ENCODE measurements at places on chromosomes 16 and 17.

DNA sequence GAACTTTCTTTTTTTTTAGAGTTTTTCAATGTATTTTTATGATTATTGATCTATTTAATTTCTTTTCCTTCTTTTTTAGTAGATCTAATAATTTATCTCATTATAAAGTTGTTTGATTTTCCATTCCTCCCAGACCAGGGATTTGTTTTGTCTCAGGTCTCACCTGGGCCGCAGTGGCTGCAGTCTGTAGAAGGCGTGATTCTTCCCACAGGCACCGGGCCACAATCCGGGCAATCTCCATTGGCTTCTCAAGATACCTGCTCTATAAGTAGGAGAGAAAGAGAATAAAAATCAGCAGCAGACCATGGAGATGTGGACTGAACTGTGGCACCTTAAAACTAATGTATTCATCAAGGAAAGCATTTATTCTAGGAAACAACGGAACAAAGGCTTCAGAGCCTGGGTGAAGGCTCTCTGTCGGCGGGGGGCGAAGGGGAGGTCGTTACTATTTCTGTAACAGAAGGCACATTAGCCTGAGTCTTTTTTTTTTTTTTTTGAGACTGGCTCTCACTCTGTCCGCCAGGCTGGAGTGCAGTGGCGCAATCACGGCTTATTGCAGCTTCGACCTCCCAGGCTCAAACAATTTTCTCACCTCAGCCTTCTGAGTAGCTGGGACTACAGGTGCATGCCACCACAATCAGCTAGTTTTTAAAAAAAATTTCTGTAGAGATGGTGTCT is 42.7 kb downstream of the STAT3 start:
- no peak for DNase-seq

- no peak for DNase-seq
Measured at GRCh38 chr16:12188935-12189249, 212.4 kb downstream of the SNX29 start.

- DNase-seq: no peak
Measured at GRCh38 chr16:19888834-19889233, 4.2 kb upstream of the GPRC5B start.

DNA sequence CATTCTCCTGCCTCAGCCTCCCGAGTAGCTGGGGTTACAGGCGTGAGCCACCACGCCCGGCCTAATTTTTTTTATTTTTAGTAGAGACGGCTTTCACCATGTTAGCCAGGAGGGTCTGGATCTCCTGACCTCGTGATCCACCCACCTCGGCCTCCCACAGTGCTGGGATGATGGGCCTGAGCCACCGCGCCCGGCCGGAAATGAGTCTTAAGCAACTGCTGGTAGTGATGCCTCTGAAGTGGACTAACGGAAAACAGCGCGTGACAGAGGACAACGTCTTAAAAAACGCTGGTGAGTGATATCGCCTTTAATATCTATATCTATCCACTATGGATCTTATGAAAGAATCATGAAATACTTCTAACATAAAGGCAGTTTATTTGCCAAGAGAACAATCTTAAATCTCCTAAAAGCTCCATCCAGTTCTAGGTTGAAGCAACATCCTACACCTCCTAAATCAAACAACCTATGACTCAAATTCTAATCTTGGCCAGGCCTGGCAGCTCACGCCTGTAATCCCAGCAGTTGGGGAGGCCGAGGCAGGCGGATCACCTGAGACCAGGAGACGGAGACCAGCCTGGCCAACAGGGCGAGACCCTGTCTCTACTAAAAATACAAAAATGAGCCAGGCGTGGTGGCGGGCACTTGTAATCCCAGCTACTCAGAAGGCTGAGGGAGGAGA is 69.8 kb downstream of the NXN start:
- no peak for DNase-seq

- no peak for DNase-seq
Measured at GRCh38 chr17:61361084-61361483, 38.6 kb upstream of the TBX2 start.

- DNase-seq: no peak
Measured at GRCh38 chr16:55041540-55042234, 111.0 kb downstream of the IRX5 start.

DNA sequence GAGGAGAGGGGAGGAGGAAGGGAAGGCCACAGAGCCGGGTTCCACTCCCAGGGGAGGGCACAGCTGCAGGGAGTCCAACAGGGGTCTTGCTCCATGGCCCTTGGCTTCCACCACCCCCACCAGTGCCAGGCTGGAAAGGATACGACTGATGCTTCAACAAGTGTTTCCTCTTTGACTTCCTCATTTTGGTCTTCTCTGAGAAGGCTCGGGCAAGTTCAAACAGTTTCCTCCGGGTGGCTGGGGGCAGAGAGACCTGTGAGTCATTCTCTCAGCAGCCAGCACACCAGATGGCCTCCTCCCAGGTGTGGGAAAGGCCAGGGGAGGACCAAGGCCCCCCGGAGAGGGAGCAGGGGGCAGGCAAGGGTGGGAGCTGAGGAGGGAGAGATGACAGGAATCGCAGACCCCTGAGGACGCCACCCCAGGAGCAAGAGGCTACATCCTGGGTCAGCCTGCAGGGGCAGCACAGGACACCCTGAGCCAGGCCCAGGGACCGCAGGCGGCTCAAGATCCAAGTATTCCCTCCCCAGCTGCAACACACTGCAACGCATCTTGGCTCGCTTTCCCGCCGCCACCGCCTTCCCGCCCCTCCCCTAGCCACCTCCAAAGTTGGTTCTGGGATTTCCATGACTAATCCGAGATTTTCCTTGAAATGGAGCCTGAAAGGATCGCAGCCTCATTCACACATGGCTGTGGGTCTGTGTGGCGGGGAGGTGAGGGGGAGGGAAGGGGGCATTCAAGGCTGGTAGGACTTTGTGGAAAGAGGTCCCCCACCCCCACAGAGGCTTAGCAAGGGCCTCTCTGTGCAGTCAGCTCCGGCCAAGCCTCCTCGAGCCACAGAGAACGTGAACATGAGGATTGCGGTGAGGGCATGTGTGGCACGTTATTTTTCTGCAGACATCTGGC is 18.4 kb upstream of the MRPS23 start:
- peak; percentile 71 for DNase-seq

DNA sequence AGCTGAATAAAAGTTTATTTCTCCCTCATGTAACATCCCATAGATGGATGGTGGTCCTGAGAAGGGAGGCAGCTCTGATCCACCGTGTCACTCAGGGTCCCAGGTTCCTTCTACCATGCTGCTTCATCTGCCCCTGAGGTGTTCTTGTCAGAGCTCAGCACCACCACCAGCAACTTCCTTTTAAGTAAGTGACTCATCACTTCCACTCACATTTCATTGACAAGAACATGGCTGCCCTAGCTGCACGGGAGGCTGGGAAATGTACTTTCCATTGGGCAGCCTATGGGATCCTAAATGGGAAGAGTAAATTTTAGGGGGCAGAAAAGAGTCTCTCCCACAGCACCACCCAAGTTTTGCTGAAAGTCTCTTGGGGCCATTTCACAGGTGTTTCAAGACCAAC is 134.7 kb downstream of the USP31 start:
- peak; percentile 39 for DNase-seq

DNA sequence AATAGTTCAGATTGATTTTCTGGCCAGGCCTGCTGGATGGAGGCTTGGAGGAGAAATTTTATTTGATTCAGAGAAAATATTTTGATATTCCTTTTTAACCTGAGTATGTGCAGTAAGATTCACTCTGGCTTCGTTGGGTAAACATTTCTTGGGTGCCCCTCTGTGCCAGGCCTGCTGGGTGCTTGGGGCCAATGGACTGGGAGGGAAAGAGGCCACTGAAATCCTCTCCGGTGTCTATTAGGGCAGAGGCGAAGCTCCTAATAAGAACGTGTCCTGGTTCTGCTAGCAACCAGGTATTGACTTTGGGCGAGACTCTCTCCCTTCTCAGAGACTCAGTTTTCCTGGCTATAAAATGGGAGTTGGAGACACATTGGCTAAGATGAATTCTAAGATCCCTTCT is 122.5 kb downstream of the CYLD start:
- DNase-seq: no peak

DNA sequence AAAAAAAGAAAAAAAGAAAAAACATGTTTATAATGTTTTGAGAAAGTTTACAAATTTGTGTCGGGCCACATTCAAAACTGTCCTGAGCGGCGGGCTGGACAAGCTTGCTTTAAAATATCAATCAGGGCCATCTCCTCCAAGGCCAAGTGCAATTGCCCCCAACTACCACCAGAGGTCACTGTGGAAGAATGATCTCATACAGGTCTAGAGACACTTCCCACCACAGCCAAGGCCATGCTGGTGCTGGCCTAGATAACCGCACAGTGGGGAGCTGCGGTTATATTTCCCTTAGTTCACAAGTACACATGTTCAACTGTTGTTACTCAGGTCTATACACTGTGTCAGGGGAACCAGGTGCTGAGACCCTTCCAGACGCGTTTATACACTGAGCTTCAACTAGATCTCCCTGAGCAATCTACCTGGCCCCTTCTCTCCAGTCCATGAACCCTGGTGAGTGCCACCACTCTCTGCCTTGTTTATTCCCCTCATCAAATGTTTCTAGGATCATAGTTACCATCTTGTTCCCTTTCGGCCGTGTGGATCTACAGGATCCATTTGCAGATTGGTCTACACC is 83.8 kb upstream of the CCL2 start:
- DNase-seq: peak; percentile 51

DNA sequence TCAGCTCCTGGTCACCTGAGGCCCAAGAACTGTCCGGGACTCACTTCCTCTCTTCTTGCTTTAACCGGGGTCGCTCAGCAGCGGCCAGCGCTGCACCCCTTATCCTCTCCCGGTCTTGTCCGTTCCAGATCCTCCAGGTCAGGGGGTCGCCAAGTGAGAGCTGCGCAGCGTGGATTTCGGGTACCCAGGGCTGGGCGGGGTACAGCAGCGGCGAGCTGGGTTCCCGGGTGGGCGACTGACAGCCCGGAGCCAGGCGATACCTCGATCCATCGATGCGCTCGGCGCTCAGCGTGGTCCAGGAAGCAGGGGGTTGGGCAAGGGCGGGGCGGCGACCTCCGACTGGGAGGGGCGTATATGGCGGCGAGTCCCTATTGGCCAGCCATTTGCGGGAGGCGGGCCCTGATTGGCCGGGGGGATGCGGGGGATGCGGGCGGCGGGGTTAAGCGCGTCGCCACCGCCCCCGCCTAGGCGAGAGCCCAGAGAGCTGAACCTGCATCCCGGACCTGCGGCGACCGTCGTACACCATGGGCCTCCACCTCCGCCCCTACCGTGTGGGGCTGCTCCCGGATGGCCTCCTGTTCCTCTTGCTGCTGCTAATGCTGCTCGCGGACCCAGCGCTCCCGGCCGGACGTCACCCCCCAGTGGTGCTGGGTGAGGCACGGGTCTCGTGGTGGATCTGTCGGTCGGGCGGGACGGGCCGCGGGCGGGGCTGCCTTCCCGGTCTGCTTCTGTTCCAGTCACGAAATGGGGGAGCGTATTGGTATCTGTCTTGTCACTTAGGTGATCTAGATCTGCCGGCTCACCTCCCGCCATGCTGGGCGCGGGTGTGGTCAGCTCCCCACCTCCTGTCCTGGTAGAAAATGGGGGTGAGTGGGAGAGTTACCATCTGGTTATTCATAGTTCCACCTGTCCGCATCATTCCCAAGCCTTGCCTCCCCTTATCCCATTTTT is at the start of gene PLA2G15:
Gene PLA2G15 (plus strand): TSS at position 471 of the 951 bp plus-strand sequence. CDS start 54 bp downstream, at position 525.
- DNase-seq: peak; percentile 94

- DNase-seq: no peak
Measured at GRCh38 chr16:79156761-79157160, 443.8 kb downstream of the MAF start.

DNA sequence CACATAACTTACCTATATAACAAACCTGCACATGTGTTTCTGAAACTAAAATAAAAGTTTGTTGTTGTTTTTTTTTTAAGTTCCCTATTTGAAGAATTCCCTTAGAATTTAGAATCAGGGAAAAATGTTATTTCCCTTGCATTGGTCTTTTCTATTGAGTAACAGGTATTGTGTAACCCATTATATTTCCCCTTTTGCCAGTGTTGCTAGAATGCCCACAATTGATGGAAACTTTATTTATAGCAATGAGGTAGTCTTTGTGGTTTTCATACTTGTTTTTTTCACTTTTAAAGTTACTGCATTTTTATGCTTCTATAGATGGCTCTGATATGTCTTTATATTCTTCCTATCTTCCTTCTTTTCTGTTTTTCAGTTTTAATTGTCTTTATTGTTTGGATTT is 3.9 kb downstream of the NLRP1 start:
- DNase-seq: no peak

DNA sequence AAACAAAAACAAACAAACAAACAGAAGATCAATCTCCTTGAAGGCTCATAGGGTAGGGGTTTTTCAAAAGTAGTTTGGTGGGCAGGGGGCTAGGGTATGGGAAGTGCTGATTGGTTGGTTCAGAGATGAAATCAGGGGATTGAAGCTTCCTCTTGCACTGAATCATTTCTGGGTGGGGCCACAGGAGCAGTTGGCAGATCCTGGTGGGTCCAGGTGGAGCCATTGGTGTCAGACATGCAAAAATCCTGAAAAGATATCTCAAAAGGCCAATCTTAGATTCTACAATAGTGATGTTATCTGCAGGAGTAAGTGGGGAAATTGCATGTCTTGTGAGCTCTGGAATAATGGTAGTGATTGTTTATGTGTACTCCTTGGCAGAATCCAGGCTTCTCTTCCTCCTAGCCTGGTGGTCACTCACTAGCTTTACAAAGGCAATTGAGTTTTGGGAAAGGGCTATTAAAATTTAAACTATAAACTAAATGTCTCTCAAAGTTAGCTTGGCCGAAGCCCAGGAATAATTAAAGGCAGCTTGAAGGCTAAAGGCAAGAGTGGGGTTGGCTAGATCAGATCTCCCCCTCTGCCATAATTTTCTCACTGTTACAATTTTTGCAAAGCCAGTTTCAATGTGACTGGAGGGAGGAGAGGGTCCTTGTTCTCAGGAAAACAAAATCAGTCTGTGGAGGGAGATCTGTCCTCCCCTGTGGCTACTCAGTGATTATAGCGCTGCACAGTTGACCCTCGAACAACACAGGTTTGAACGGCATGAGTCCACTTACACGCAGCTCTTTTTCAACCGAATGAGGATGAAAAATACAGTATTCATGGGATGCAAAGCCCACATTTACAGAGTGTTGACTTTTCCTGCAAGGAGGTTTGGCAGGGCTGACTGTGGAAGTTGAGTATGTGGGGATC is 45.2 kb downstream of the RNF112 start:
- DNase-seq: no peak

DNA sequence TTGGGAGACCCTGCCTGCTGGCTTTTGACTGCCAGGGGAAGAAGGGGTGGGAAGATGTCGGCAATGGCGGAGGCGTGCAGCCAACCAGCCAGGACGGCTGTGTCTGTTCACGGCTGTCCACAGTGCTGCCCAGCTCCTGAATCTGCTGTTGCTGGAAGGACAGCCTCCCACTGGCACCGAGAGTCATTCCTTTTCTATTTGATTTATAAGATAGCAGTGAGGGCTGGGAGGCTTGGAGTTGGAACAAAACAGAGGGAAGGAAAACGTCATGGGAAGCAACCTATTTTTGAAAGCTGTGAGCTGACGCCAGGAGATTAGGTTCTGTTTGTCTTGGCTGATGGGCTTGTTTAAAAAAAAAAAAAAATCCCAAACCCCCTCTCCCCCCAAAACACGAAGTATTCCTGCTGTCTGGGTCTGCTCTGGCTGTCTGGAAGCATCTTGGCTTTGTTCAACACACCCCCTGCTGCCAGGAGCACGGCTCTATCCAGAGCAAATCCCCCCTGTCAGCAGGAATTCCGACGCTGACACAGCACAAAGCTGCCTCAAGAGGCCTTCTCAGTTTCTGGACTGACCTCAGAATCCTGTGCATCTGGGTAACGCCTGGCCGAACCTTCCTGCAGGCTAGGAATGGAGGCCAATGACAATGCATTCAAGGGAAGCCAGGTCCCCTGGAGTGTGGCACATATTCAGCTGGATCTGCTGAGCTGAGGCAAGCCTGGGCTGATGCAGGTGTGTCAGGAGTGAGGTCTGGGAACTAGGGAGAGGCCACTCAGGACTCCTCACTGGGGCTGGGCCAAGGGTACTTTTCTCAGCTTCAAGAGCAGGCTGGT is 41.0 kb upstream of the SREBF1 start:
- no peak for DNase-seq
